ENCODE measurements at places on chromosomes 5 and 9.
A peak's percentile ranks its signal among the peaks of the same experiment; 100 is the strongest.

DNA sequence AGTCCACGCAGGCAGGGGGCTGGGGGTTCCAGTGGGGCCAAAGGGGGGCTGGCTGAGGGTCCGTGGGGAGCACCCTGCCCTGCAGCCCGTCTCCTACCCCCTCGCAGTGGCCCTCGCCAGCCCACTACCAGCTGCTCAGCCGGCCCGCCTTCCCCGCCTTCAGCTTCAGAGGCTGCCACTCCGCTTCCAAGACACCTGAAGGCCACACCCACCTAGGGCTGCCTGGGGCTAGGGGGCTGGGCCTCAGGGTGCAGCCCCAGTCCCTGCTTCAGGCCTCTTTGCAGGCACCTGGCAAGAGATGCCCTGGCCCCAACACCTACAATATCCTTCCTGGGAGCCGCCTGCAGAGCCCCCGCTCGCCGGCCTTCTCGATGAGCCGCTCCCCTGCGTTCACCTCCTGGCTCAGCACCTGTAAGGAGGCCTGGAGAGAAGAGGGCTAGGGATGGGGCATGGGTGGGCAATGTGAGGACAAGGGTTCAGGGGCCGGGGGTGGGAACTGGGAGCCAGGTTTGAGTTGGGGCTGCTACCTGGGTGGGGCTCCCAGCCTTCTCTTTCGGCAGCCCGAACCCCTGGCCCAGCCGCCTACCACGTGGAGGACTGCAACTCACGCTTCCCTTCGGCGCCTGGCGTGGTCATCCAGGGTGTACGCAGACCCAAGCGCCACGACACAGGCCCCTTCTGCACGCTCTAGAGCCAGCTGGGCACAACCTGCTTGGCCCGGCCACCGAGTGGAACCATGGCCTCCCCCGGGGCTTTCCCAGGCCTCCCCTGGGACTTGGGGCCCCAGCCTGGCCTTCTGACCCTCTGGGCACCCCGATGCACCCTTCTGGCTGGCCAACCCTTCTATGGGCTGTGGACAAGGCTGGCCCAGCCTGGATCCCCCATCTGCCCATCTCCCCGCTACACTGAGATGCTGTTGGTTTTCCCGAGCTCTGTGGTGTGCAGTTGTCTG is 1.7 kb downstream of the STPG3 start:
- DNase-seq: no peak

DNA sequence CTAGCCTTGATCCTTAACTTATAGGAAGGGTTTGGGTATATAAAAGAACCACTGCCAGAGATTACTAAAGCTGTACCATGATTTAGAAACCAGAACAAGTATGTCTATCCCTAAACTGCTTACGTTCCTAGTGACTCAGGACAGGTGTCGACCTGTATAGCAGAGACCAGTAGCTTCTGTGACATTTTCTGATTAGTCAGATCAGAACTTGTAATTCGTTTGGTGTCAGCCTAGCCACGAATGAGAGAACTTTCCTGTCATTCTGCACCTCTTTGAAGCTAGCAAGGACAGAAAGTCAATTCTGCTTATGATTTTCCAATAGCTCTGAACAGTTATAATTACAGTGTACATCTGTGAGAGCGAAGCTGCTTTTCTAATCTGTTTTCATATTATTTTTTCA is 39.5 kb downstream of the PRKACG start:
- no peak for DNase-seq

GRCh38 chr9:88773627-88774244 is 217.5 kb upstream of the S1PR3 start:
- DNase-seq: peak; percentile 64

GRCh38 chr5:123059455-123059854 is 22.9 kb upstream of the PPIC start:
- no peak for DNase-seq

DNA sequence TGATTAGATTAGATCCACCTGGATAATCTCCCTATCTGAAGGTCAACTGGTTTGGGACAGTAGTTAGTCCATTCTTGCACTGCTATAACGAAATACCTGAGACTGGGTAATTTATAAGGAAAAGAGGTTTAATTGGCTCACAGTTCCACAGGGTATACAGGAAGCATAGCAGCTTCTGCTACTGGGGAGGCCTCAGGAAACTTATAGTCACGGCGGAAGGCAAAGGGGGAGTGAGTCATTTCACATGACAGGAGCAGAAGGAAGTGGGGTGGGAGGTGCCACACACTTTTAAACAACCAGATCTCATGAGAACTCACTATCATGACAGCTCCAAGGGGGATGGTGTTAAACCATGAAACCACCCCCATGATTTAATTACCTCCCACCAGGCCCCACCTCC is 9.9 kb downstream of the C9orf40 start:
- DNase-seq: no peak

DNA sequence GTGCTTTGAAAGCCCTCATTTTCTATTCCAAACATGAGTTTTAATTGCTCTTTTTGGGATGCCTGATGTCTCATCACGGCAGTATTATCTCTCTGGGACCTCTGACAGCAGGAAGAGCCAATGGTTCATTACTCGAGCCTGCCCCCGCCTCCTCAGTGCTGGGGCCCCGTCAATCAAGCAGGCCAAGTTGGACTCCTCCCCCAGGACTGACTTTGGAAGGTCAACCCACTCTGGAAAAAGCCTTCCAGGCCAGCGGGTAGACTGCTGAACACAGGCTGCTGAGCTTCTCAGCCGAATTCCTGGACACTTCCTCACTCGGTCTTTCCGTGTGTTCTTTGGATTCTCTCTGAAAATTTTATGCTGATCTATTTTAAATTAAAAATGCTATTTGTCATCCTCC is 9.5 kb upstream of the BARHL1 start:
- DNase-seq: no peak

DNA sequence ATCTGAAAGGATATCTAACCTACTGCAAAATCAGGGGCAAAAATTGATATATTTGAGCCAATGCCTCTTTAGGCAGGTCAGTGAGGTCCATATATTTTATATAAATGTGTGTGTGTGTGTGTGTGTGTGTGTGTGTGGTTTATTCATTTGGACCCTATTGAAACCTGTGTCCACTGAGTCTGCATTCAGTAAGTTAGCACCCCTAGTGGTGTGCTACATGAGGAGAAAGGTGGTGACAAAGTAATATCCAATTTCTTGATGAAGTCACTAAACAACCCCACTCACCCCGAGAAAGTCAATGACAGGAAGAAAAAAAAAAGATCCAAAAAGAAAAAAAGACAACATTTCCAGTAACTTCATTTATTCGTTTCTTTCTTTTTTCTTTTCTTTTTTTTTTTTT is 4.1 kb downstream of the FBXW11 start:
- DNase-seq: peak; percentile 15

DNA sequence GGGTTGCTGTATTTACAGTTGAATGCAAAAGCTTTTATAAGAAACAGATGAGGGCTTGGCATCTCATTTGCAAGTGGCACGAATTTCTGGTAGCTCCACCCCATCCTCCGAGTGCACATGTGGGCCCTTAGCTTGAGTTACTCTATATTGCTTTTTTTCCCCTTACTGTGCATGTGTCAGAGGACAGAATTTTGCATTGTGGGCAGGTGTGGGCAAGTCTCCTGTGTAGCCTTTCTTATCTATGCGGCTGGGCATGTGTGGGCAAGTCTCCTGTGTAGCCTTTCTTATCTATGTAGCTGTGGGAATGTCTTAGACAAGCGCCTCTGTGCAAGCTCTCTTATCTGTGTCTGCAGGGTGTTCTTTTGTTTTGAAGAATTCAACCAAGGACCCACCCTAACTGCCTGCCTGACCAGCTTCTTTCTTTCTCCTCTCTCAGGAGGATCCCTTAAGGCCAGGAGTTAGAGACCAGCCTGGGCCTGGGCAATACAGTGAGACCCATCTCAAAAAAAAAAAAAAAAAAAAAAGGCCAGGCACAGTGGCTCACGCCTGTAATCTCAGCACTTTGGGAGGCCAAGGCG is 34.1 kb upstream of the SIL1 start:
- no peak for DNase-seq

- DNase-seq: no peak
These were observed 141.5 kb downstream of the KDM4C start for GRCh38 chr9:6899274-6899673.

DNA sequence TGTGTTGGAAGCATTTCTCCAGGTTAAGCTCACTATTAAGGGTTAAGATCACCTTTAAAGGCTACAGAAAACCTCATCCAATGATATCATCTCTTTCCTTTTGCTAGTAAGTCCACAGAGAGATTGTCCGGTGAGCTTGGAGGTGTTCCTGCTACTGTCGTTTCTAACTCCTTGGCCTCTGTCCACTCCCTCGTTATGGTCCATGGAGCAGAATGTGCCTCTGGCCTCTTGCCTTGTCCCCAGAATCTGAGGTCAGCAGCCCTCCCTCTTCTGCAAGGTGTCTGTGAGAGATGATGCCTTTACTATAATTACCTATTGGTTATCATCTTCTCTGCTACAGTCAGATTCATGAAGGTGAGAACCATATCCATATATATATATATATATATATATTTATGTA is 15.0 kb downstream of the ORM2 start:
- DNase-seq: no peak

DNA sequence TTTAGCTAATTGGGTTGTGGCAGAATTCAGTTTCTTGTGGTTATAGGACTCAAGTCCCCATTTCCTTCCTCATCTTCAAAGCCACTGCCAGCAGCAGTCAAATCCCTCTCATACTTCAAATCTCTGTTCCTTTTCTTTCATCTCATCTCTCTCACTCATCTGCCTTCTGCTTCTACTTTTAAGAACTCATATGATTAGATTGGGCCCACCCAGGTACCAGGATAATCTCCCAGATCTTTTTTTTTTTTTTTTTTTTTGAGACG is 8.0 kb upstream of the REEP5 start:
- DNase-seq: no peak

DNA sequence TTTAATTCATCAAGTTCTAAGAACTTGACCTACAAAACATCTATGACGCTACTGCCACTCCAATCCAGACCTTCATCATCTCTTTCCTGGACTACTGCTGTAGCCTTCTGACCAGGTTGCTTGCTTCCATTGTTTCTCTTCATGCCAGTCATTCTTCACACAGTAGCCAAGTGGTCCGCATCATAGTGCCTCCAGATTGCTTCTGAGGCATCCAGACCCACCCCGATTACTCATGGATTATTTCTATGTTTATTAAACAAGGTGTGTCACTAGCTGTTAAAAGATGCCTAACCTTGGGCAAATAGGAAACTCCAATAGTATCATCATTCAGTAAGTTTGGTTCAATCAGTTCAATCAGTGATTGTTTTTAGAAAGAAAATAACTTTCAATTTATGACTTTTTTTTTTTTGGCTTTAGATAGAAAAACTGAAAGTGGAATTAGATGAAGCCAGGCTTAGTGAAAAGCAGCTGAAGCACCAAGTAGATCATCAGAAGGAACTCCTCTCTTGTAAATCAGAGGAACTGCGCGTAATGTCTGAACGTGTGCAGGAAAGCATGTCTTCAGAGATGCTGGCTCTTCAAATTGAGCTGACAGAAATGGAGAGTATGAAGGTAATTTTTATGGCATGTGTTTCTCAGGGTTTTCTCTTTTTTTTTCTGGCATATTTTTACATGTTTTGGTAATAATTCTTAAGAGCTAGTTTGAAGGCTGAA is 9.5 kb downstream of the SPDL1 start:
- no peak for DNase-seq

GRCh38 chr9:99511723-99512122 is 289.6 kb downstream of the SEC61B start:
- DNase-seq: no peak

- DNase-seq: no peak
These were observed 7.3 kb upstream of the WDR41 start for GRCh38 chr5:77499441-77499840.

DNA sequence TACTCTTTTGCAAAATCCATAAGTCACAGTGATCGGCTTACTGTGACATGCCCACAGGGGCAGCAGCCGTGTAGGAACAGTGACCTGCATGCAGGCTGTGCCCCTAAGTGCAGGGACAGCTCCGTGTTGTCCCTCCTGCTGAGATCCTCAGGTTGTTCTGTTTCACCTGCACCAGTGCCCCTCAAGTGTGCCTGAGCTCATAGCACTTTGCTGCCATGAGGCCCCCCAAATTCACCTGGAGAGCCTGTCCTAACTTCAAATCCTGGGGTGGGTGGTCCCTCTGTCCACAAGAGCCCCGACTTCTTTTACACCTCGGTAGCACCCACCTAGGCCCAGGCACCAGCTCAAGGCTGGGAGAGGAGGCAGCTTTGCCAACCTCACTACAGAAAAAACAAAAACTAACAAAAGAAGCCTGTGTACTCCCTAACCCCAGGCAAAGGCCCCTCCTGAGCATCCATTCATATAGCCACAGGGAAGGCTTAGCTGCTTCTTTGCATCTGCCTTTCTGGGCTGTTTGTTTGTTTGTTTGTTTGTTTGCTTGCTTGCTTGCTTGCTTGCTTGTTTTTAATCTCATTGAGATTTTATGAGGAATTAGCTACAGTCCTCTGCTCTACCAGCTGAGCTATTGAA is 214.5 kb downstream of the AUH start:
- no peak for DNase-seq

DNA sequence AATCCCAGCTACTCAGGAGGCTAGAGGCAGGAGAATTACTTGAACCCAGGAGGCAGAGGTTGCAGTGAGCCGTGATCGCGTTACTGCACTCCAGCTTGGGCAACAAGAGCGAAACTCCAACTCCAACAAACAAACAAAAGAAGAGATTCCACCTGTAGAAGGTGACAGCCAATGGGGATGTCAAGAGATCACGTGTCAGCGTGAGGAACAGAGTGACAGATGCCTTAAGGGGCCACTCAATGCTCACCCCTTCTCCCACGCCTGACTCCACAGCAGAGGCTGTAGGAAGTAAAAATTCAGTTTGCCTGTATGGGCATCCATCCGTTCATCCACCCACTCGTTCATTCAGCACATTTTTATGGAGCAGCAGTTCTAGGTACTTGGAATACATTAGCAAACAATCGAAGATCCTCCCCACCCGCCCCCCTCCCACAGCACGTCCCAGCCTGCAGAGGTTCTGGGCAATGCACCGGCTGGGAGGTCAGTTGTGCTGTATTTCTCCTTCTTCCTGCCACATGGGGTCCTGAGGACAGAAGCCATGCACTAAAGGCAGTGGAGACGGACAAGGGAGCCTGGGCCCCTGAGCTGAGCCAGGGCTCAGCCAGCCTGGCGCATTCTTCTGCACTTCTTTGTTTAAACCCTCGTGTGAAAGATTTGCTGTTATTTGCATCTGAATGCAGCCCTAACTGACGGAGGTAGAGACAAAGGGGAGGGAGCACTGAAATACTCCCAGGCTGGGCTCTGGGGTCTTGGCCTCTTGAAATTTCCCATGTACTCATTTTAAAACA is 11.3 kb upstream of the RNF130 start:
- DNase-seq: no peak
